ENCODE measurements at places on chromosomes 12 and 14.

GRCh38 chr14:24254630-24255392 is 8.2 kb downstream of the TGM1 start:
- no peaks in the 10 kb centered on the region for H3K27me3 ChIP-seq
- DNase-seq = no peak
- peaks cover 10% of the 10 kb centered on the region for H3K4me1 ChIP-seq
- H3K4me3 ChIP-seq = no peak overlapping the region
- no peak overlapping the region for H3K27ac ChIP-seq

- no peaks in the 10 kb centered on the region for H3K27me3 ChIP-seq
- H3K4me1 ChIP-seq = peaks cover 18% of the 10 kb centered on the region
- no peak overlapping the region for H3K4me3 ChIP-seq
- H3K27ac ChIP-seq = no peak overlapping the region
Measured at GRCh38 chr12:54749191-54749818, 101.1 kb upstream of the DCD start.

DNA sequence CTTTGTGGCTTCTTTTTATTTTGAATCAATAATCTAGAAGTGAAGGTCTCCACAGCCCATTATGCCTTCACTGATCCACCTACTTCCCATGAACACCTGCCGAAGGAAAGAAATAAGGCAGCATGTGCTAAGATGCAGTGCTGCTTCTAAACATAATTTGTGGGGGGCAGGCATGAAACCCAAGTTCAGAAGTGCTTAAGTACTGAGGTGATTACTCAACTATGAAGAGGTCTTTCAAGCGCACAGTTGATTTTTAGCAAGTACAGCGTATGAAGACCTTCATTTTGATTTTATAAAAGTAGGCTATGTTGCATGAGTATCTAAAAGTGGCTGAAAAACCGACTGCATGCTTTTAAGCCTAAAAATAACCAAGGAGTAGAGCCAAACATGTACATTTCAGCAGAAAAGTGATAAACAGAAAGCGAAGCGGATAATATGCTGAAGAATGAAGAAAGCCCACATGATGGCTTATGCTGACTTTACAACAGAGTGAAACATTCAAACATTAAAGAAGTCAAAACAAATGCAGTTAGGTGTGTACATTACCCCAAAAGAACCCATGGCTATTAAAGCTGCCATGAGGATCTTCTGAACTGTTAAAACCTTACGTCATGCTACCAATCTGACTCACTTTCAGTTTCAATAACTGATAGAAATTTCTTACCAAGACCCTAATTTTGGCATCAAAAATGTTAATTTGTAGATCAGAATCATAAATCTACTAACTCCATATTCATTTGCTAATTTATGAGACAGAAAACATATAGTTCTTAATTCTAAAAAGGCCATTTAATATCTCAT is 29.3 kb downstream of the KICS2 start:
- peaks cover 25% of the 10 kb centered on the region for H3K36me3 ChIP-seq
- H3K4me1 ChIP-seq = peaks cover 8% of the 10 kb centered on the region
- H3K27me3 ChIP-seq = no peaks in the 10 kb centered on the region
- H3K27ac ChIP-seq = peak overlapping the region; percentile 50
- H3K4me3 ChIP-seq = no peak overlapping the region

DNA sequence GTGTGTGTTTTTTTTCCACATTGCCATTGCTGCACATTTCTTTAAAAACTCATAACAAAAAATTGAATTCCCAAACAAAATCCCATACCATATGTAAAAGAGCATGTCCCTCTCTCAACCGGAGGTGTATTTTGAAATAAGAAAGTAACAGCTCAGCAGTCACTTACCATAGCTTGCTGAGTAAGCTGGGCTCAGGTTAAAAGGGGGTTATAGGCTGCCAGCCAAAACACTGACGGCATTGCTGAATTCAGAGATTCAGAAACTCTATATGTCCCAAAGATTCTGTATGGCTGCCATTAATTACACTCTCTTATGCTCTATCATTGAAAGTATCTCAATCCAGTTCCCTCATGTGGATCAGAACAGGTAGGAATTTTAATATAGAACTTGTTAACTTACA is 276.0 kb downstream of the FOXG1 start:
- H3K27me3 ChIP-seq = no peaks in the 10 kb centered on the region
- H3K36me3 ChIP-seq = no peaks in the 10 kb centered on the region
- no peak overlapping the region for H3K27ac ChIP-seq
- no peaks in the 10 kb centered on the region for H3K4me1 ChIP-seq
- no peak for DNase-seq

DNA sequence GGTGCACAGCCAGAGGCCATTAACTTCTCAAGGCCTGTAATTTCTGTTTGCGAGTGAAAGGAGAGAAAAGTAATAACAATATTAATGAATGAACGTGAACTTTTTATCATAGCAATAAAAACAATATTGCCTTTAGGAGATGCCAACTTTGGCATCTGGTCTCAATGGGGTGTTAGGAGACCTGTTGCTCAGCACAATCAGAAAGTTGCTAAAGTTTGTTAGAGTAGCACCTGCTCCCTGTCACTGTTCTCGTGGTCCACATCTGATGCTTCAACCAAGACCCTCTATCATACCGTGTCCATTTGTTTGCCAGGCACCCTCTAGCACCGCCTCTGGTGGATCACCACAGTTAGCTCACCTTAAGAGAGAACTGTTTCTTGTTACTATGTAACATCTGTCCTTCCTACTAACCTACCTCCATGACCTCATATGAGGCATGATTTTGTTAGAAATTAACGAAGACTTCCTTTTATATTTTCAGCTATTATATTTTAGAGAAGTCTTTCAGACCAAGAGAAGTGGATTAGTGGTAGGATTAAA is 12.5 kb upstream of the CLEC4E start:
- H3K27ac ChIP-seq = no peak overlapping the region
- no peaks in the 10 kb centered on the region for H3K36me3 ChIP-seq
- DNase-seq = no peak
- no peaks in the 10 kb centered on the region for H3K27me3 ChIP-seq
- H3K4me1 ChIP-seq = no peaks in the 10 kb centered on the region

- no peaks in the 10 kb centered on the region for H3K27me3 ChIP-seq
- peaks cover 20% of the 10 kb centered on the region for H3K36me3 ChIP-seq
- H3K4me1 ChIP-seq = peaks cover 24% of the 10 kb centered on the region
- H3K4me3 ChIP-seq = no peak overlapping the region
- H3K27ac ChIP-seq = peak overlapping the region; percentile 29
Measured at GRCh38 chr14:34966413-34966812, 16.4 kb upstream of the SRP54 start.

DNA sequence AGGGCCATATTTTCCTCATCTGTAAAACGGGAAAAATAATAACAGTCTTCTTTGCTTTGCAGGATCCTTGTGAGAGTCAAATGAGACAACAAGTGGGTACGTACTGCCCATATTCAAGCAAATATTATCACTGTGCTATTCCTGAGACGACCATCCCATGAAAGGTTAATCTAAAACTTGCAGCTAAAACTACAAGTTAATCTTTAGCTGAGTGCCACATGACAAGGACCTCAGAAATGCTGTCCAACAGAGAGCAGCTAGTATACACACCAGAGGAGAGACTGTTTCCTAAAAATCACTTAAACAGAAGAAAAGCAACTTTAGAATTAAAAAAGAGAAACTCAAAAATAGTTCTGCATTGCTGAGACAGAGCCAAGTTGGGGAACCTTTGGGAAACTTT is 162.7 kb upstream of the TMTC2 start:
- H3K4me1 ChIP-seq = no peaks in the 10 kb centered on the region
- H3K36me3 ChIP-seq = no peaks in the 10 kb centered on the region
- no peak for DNase-seq
- H3K27ac ChIP-seq = no peak overlapping the region
- H3K4me3 ChIP-seq = no peak overlapping the region

- H3K4me1 ChIP-seq = peaks cover 46% of the 10 kb centered on the region
- peak overlapping the region; percentile 96 for H3K4me3 ChIP-seq
- peaks cover 2% of the 10 kb centered on the region for H3K27me3 ChIP-seq
- H3K27ac ChIP-seq = peak overlapping the region; percentile 100
- H3K36me3 ChIP-seq = peaks cover 9% of the 10 kb centered on the region
Measured at GRCh38 chr12:56333197-56333678, 562 bp downstream of the PAN2 start.

GRCh38 chr12:96064271-96064670 is 28.9 kb upstream of the LTA4H start:
- no peaks in the 10 kb centered on the region for H3K27me3 ChIP-seq
- no peak for DNase-seq
- no peaks in the 10 kb centered on the region for H3K36me3 ChIP-seq

GRCh38 chr14:89336338-89336737 is 80.7 kb downstream of the FOXN3 start:
- no peaks in the 10 kb centered on the region for H3K27me3 ChIP-seq
- no peak overlapping the region for H3K27ac ChIP-seq
- H3K4me3 ChIP-seq = no peak overlapping the region
- peaks cover 17% of the 10 kb centered on the region for H3K36me3 ChIP-seq
- DNase-seq = no peak

DNA sequence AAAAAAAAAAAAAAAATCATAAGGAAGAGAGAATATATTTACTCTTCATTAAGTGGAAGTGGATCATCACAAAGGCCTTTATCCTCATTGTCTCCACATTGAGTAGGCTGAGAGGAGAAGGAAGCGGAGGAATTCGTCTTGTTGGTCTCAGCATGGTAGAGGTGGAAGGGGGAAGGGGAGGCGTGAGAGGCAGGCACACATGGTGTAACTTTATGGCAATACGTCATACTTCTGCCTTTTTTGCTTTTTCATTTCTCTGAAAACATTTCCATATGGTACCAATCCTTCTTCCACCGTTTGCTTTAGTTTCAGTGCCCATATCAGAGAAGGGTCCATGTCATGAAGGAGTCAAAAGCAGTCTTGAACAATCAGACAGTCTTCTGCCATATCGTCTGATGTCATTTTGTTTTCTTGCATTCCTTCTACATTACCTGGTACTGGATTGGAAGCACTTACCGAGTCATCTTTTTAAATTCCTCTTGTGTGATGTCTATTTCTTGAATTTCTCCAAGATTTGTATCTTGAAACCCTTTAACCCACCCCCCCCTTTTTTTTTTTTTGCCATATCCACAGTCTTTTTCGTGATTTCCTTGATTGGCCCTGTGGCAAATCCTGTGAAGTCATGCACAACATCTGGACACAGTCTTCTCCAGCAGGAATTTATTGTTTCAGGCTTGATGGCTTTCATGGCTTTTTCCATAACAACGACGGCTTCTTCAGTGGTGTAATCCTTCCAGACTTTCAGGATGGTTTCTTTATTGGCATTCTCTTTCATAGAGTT is 8.9 kb downstream of the FUT8 start:
- peaks cover 25% of the 10 kb centered on the region for H3K4me1 ChIP-seq
- H3K36me3 ChIP-seq = peaks cover 21% of the 10 kb centered on the region
- H3K4me3 ChIP-seq = no peak overlapping the region
- no peak overlapping the region for H3K27ac ChIP-seq
- no peak for DNase-seq

- H3K27ac ChIP-seq = peak overlapping the region; percentile 5
- H3K4me3 ChIP-seq = no peak overlapping the region
- peaks cover 45% of the 10 kb centered on the region for H3K36me3 ChIP-seq
- no peak for DNase-seq
- H3K4me1 ChIP-seq = peaks cover 64% of the 10 kb centered on the region
Measured at GRCh38 chr14:89589400-89590118, 172.5 kb upstream of the FOXN3 start.

- H3K27me3 ChIP-seq = peaks cover 3% of the 10 kb centered on the region
- H3K36me3 ChIP-seq = no peaks in the 10 kb centered on the region
- no peak for DNase-seq
- H3K4me3 ChIP-seq = no peak overlapping the region
- no peak overlapping the region for H3K27ac ChIP-seq
- H3K4me1 ChIP-seq = no peaks in the 10 kb centered on the region
Measured at GRCh38 chr12:97168804-97169203, 261.7 kb downstream of the NEDD1 start.

DNA sequence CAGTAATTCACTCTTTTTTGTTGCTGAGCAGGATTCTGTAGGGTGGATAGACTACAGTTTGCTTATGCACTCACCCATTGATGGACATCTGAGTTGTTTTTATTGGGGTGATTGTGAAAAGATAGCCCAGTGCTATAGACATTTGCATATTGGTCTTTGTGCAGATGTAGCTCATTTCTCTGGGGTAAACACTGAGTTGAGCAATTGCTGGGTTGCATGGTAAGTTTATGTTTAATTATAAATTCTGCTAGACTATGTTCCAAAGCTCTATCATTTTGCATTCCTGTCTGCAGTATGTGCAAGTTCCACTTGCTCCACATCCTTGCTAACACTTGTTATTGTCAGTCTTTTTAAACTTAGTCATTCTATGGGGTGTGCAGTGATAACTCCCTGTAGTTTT is 65.4 kb upstream of the RFLNA start:
- no peaks in the 10 kb centered on the region for H3K4me1 ChIP-seq
- no peak for DNase-seq
- H3K27me3 ChIP-seq = no peaks in the 10 kb centered on the region
- no peak overlapping the region for H3K27ac ChIP-seq
- H3K4me3 ChIP-seq = no peak overlapping the region

DNA sequence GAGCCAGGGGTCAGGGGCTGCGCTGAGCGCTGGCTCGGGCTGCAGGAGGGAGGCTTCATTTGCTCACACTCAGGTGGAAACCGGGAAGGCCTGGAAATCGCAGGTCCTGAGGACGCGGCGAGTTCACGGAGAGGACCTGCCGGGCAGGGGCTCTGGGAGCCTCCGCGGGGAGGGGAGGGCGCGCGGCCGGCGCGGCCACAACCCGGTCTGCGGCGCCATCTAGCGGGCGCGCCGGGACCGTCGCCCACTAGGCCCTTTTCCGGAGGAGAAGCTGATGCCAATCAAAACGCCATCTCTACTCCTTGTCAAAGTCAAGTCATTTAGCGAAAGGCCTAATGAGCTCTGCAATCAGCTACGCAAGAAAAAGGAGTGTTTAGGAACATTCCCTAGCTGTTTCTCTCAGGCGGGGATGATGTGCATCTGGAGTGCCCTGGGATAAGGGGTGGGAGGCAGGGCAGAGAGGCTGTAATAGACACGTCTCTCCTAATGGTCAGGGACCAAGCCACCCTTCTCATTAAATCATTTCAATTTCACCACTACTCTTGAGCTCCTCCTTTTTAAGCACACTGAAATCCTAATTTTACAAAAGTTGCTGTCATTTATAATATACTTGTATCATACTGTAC is 885.8 kb upstream of the TMEM132C start:
- no peaks in the 10 kb centered on the region for H3K36me3 ChIP-seq
- peaks cover 5% of the 10 kb centered on the region for H3K27me3 ChIP-seq
- no peak overlapping the region for H3K4me3 ChIP-seq
- H3K4me1 ChIP-seq = no peaks in the 10 kb centered on the region
- H3K27ac ChIP-seq = no peak overlapping the region

- H3K36me3 ChIP-seq = no peaks in the 10 kb centered on the region
- H3K27ac ChIP-seq = no peak overlapping the region
Measured at GRCh38 chr12:85681333-85681732, 154.9 kb downstream of the RASSF9 start.

GRCh38 chr14:78633752-78634151 is 463.6 kb downstream of the NRXN3 start:
- peaks cover 4% of the 10 kb centered on the region for H3K27me3 ChIP-seq
- H3K4me3 ChIP-seq = no peak overlapping the region

DNA sequence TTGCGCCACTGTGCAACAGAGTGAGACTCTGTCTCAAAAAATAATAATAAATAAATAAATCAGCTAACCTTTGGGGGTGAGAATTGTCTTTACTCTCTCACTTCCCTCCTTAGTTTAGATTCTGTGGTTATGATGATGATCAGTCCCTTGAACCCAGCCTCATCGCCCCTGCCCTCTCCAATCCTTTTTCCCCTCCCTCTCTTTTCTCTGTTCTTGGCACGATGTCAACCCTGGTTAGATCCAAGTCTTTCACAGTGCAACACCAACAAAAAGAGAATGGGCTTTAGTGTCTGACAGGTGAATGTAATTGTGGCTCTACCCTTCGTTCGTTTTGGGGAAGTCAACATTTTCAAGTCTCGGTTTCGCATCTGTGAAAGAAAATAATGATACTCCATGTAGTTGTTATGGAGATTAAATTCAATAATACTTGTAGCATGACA is 59.0 kb downstream of the NTN4 start:
- H3K27me3 ChIP-seq = peaks cover 13% of the 10 kb centered on the region
- no peak overlapping the region for H3K27ac ChIP-seq
- H3K4me3 ChIP-seq = no peak overlapping the region
- no peaks in the 10 kb centered on the region for H3K4me1 ChIP-seq
- DNase-seq = no peak
- no peaks in the 10 kb centered on the region for H3K36me3 ChIP-seq
